Upper lobe of right lung (tissue), 1 donor: ENCODE measurements at places on chromosomes 11 and 22.
A peak's percentile ranks its signal among the peaks of the same experiment; 100 is the strongest.

- DNase-seq = peak; percentile 60
Measured at GRCh38 chr11:87722756-87723565, 452.3 kb downstream of the RAB38 start.

GRCh38 chr11:96054870-96055705, 131.2 kb upstream of the MTMR2 start:
- DNase-seq = no peak

DNA sequence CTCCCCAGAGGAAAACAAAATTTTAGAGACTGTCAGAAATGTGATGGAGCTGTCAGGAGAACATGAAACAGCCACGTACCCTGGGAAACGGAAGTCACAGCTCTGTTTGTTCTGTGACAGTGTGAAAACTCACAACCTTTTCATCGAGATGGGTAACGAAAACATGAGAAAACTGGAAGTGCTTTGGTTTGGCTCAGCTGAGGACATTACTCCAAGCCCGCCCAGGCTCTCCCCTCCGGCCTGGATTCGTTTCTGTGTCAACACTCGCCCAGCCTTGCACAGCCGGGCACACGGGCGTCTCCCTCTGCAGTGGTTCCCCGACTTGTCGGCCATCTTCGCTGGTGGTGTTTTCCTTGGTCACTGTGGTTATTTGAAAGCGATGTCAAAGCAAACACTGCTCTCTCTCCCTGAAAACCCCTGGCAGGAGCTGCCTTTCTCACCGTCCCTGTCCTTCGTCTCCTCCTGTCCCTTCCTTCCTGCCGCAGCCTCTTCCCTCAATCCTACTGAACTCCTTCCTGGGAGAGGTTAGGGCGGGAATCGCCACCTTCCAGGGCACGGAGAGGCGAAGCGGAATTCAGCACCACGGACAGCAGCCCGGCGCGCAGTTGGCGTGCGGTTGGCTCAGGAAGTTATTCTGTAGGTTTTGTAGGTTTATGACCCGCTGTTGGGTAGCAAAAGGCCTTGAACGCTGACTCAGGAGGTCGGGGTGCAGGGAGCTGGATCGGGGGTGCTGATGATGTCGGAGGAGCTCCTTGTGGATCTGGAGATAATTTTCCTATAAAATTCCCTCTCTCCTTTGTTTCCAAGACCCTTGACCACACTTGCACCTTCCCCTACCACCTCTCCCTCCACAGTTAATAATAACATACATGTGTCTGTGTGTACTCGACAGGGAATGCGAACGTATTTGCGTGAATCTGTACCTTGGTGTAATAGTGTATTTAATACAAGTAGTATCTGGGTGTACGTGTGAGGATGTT, 13.1 kb upstream of the RPS19BP1 start:
- no peak for DNase-seq

DNA sequence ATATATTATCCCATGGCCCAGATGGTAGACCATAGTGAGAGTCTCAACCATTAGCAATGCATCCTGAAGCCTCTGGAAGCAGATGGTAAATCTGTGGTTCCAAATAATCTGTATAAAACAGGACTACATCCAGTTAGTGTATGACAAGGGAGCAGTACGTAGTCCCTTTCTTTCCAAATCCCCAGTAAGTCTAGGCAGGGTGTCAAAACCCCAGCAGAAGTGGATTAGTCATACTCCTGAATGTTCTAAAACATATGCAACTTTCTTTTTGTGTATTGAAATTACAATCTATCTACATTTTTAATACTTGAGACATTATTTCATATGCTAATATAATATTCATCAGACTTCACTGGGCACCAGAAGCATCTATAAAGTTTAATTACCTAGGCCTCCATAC, 295.1 kb upstream of the ANO5 start:
- DNase-seq = no peak

DNA sequence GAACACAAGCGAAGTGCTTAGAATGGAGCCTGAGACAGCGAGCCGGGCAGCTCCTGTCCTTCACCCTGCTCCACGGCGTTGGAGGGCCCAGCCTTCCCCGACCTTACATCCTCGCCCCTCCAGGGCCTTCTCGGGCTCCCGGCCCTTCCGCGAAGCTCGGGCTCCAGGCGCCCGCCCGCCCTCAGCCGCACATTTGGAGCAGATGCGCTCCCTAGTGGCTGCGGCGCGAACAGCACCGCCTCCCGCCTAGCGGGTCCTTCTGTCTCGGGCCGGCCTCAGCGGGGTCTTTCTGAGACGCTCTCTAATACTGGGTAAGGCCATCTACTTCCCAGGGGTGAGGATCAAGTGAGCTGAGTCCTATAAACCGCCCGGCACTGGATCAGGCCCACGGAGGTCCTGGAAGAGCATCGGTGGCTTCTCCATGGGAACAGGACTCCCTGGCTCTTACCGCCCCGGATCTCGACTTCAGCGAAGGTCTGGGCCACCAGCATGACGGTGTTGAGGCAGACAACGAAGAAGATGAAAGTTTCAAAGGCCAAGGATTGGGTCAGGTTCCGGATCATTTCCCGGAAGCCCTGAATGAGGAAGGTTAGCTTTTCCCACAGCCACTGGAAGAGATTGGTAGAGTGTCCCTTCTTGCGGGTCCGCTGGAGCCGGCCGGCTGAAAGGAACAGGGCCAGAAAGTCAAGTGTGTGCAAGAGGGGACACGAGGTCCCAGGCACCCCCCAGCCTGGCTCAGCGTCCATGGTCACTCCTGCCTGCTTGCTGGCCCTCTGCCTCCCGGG, 3.7 kb downstream of the CATSPER1 start:
- peak; percentile 89 for DNase-seq

GRCh38 chr11:73029403-73029802, 112.7 kb downstream of the FCHSD2 start:
- no peak for DNase-seq

- DNase-seq = no peak
Measured at GRCh38 chr11:95267601-95268213, 36.7 kb upstream of the SESN3 start.

- no peak for DNase-seq
Measured at GRCh38 chr11:65087216-65087615, 3.2 kb downstream of the ZFPL1 start.

GRCh38 chr22:42780070-42780540, 59.4 kb upstream of the A4GALT start:
- no peak for DNase-seq

GRCh38 chr22:32024796-32025195, 18.3 kb upstream of the SLC5A1 start:
- DNase-seq = no peak

GRCh38 chr11:26234451-26234850, 97.5 kb upstream of the ANO3 start:
- DNase-seq = no peak

DNA sequence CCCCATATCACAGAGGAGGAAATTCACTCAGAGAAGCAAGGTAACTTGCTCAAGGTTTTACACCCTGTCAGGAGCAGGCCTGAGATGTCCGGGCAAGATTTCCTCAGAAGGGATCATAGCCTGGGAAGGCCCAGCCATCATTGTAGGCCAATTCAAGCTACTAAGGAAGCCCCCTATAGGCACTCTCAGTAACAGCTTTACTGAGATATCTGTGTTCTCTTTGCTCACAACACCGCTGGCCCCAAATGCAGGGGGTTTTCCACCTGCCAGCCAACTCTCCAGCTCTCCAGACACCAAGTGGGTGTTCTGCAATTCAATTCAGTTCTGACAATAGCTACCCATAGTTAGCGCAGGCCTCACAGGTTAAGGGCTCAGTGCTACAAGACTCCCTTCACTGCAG, 84.0 kb downstream of the SLC36A4 start:
- no peak for DNase-seq

GRCh38 chr11:128254941-128255340, 332.4 kb downstream of the ETS1 start:
- no peak for DNase-seq

DNA sequence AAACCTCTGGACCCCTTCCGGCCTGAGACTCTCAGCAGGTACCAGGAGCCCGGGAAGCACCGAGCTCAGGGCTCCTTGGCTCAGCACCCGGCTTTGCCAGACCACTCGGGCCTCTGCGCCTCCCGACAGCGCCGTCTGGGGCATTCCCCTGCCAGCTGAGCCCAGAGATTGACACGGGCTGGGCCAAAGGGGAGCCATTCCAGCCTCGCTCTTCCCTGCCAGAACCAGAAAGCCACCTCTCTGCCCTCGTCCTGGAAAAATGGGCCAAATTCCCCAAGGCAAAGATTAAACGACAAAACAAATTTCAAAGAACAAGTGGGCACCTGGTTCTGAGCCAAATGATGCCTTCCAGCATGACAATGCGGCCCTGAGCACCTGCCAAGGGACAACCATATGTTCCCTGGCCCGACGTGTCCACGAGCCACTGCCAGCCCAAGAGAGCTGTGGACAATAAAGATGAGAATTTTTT, 59.3 kb downstream of the CELSR1 start:
- DNase-seq = no peak

DNA sequence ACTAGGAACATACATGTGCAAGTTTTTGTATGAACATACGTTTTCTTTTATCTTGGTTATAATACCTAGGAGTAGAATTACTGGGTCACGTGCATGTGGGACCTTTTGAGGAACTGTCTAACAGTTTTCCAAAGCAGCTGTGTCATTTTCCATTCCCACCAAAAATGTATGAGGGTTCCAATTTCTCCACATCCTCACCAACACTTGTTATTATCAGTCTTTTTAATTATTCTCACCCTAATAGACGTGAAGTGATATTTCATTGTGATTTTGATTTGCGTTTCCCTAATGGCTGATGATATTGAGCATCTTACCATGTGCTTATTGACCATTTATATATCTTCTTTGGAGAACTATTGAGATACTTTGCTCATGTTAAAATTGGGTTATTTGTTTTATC, 162.1 kb downstream of the CHST1 start:
- no peak for DNase-seq

DNA sequence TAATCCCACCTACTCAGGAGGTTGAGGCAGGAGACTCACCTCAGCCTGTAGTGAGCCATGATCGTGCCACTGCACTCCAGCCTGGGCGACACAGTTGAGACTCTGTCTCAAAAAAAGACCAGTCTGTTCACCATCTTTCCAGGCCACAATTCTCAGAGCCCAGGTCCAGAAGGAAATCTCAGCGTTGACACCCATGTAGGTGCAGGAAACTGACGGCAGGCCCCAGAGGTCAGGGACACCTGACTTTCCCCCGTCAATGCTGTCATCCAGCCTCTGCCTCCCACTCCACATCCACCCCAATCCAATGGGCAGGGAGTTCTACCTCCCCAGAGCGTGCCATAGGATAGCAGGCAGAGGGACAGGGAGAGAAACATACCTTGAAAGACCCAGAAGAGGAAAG, 5.9 kb upstream of the GRK2 start:
- no peak for DNase-seq

- DNase-seq = no peak
Measured at GRCh38 chr11:67033661-67034166, 10.8 kb downstream of the SYT12 start.

DNA sequence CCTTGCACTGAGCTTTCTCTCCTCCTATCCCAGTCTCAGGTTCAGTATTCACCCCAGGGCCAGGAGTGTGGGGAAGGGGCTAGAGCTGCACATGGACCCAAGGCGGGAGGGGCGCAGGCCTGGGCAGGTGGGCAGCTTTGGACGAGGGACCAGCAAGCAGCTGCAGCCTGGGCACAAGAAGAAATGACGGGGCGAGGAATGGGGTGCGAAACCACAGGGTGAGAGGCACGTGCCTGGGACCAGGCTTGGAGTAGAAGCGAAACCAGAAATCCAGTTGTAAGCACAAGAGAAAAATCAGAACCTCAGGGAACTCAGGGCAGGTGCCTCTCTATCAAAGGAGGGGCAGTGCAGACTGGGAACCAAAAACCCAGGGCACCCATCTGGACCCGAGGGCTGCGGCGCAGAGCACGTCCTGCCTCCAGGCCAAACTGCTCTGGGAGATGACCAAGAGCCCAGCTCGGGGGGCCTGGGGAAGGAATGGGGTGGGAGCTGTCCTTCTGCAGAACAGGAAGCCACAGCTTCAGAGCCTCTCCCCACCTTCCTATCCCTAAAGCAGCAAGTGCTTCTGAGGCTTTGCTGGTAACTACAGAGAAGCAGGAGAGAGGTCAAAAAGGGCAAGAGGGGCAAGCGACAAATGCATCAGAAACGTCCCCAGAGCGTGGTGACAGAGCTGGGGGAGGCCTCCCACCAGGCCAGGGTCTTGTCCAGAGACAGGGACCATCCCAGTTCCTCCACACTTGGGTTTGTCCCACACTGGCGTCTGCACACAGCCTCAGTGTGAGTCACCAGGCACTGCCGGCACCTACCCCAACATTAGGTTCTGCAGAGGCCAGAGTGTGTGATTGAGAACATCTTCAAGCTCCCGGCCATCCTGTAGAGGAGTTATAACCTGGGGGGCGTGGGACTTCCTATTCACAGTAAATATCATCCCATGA, 18.3 kb upstream of the TMPRSS4 start:
- peak; percentile 39 for DNase-seq

DNA sequence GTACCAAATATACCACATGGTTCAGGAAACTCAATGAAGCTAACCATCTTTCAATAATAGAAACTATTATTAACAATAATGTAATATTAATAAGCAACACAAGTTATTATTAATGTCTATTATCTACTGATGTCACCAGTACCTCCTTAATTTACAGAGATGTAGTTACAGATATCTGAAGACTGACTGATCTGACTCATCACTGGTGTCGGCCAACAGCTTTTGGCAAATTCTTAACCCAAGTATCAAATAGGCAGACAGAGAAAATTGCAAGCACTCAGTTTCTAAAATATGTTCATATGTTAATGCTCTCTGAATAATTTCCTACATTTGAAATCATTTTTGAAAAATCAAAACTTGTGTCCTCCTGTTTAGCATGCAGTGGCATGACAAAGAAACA, 100.4 kb upstream of the DDI1 start:
- DNase-seq = no peak

DNA sequence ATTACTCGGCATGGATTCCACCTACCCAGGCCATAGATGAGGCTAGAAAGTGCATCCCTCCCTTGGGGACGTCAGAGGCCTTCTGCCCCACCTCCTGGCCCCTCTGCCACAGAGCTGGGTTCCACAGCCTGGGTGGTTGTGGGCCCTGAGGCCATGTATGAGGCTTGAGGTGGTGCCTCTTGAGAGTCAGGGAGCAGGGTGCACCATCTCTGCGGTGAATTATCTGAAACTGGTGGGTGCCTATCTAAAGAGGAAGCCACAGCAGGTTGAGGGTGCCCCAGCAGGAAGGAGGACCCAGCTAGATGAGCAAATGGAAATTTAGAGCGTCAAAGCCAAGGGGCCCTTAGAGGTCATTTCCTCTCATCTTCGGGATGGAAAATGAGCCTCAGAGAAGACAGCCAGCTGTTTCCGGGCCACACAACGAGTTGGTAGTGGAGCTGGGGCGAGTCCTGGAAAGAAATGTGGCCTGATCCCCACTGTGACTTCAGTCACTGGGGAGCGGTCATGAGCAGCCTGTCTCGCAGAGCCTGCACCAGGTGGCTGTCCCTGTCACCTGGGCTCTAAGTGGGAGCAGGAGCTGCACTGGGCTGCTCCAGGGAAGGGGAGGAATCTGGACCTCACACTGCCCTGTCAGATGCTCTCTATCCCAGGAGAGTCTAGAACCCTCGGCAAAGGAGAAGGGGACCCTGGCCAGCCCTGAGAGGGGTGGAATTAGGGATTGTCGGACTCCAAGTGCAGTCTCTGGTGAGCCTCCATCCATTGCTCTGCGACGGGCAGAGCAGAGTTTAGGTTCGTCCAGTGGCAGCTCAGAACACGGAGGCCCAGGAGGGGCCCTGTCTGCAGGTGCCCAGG, 7.3 kb downstream of the ADORA2A start:
- peak; percentile 59 for DNase-seq

- DNase-seq = peak; percentile 44
Measured at GRCh38 chr11:69343401-69344321, 49.7 kb downstream of the MYEOV start.

- DNase-seq = no peak
Measured at GRCh38 chr11:73330569-73331093, 22.6 kb downstream of the ARHGEF17 start.

GRCh38 chr22:34761111-34761510, 304.8 kb upstream of the ISX start:
- DNase-seq = no peak
